Central memory CD4-positive, alpha-beta T cell (primary cell): ENCODE measurements at places on chromosomes 7 and 10.

- DNase-seq = peak; percentile 80
These were observed 21.6 kb upstream of the LIMK1 start for GRCh38 chr7:74061840-74062539.

- no peak for DNase-seq
These were observed 181.2 kb downstream of the EVX1 start for GRCh38 chr7:27423821-27424220.

- no peak for DNase-seq
These were observed 34.8 kb upstream of the SDK1 start for GRCh38 chr7:3266240-3266639.

GRCh38 chr7:12653110-12653509 lies 34.3 kb upstream of the ARL4A start:
- no peak for DNase-seq

DNA sequence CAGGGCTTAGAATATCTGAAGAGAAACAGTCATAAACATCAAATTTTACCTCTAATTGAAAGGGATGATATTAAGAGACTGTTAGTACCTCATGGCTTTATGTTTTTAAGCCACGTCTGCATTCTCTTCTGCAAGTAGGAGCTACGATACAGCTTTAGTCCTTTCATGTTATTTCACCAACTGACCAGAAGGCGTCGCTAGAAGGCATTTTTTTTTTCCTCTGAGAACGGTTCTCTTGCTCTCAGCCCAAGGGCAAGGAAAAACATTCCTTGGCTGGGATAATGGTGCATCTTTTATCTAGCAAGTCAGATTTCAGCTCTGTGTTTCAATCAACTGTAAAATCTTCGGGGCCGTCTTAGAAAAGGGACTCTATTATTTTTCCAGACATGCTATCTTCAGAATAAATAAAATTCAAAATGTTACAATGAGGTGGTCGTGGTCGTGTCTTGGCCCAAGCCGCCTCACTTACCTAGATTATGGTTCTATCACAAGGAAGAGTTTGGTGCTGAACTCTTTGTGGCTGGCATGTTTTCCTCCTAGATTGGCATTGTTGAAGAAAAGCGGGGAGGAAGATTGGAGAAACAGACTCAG lies 41.6 kb upstream of the LYZL2 start:
- DNase-seq = peak; percentile 34

DNA sequence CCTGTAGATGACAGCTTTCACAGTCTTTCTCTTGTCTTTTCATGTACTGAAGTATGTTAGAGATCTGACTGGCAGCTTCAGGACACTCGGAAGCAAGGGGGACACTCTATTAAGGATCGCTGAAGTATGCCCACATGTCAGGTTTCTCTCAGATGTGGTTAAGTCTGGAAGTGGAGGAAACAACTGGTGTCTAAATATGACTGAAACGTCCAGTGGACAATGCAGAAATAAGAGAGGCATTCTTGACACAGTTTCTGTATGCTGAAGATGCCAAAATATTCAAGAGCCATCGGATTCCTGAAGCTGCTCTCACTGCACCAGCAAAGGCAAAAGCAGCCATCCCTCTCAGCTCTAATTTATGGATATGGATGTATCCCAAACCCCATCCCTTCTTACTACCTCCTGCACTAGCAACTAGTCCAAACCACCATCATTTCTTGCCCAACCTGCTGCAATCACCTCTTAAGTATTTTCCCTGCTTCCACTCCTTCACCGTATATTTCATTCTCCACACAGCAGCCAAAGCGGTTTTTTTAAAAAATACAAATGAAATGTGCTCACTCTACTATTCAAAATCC lies 113.4 kb downstream of the REEP3 start:
- no peak for DNase-seq

DNA sequence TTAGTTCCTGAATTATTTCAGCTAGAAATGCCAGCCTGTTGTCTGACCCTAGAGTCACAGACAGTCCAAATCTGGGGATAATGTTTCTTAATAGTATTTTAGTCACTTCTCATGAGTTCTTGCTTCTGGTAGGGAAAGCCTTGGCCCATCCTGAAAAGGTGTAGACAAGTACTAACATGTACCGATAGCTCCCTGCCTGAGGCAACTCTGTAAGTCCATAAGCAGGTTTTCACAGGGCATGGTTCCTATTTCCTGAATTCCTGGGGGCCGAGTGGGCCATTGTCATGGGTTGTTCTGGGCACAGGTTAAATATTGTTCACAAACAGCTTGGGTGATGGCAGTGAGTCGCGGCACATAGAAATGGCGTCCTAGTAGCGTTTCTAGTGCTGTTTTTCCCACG lies 3.1 kb upstream of the ZNF117 start:
- DNase-seq = no peak

- DNase-seq = no peak
These were observed 131.5 kb upstream of the CTBP2 start for GRCh38 chr10:125291836-125292235.

DNA sequence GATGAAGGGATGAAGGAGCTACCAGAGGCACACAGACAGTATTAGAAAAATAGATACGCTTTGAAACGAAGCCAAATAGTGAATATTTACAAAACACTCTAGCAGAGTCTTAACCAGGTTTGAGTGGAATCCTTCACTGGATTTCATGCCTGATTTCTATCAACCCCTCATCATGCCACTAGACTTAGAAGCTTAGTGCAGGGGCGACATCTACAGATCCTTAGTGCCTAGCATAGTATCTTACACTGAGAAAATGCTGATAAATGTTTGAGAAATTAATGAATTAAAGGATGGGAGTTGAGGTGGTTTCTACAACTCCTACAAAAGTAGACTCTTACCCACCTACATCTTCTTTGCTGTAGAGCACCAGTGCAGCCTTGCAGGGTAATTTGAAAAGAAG lies 54.7 kb upstream of the CCNJ start:
- no peak for DNase-seq

DNA sequence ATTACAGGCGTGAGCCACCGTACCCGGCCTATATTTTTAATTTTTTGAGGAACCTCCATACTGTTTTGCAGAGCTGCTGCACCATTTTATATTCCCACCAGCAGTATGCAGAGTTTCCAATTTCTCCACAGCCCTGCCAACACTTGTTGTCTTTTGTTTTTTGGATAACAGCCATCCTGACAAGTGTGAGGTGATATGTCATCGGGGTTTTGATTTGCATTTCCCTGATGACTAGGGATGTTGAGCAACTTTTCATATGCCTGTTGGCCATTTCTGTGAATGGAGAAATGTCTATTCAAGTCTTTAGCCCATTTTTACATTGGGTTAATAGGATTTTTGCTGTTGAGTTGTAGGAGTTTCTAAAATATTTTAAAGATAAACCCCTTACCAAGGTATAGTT lies 22.2 kb downstream of the ENTPD7 start:
- no peak for DNase-seq

- DNase-seq = no peak
These were observed 28.8 kb upstream of the GNAI1 start for GRCh38 chr7:80105701-80106408.

DNA sequence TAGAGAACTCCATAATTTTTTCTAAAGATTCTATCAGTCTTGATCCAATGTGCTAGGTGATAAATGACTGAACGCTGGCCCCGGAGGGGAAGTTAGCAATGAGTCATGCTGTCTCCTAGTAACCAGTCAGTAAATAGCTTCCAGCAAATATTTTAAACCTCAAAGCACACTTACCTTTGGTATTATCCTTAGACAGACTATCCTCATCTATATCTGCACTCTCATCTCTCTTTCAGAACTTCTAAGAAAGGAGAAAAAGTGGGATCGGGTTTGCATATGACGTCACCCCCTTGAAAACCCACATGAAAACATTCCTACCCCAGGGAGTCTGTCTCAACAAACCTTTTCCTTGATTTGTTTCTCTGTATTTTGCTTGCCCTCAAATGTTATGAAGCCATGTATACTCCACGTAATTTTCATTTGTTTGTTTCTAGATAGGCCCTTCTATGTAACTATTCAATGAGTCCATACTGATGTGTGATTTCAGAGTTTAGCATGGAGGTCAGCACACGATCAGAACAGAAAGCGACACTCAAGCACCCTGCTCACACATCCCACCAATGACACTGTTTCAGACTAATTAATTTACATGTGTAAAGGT lies 174.9 kb upstream of the NRP1 start:
- no peak for DNase-seq

- DNase-seq = no peak
These were observed 801.9 kb downstream of the ANKRD7 start for GRCh38 chr7:119026391-119026790.

GRCh38 chr10:73979141-73979808 lies 18.6 kb upstream of the VCL start:
- no peak for DNase-seq

- DNase-seq = no peak
These were observed 90.3 kb downstream of the TMEM168 start for GRCh38 chr7:112699725-112700513.

GRCh38 chr7:74299401-74299800 lies 10.2 kb downstream of the CLIP2 start:
- no peak for DNase-seq

- no peak for DNase-seq
These were observed 461.9 kb downstream of the PTPRN2 start for GRCh38 chr7:158125721-158126120.

DNA sequence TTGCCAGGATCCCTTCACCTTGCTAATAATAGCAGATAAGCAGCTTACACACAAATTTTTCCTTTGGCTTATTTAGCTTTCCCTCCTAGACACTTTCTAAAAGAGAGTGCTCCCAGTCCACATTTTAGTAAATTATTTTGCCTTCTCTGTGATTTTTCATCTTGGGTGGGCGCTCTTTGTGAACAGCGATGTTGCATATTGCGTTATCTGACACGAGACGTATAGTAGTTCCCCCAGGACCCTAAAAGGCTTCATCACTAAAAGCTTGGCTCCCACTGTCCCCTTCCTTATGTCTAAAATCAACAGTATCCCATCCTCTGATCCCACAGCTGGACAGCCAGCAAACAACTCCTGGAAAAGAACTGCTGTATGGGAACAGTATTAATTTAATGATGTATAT lies 232.9 kb downstream of the DYNC1I1 start:
- no peak for DNase-seq

GRCh38 chr7:73308074-73308664 lies 457 bp downstream of the NSUN5 start:
- DNase-seq = no peak

DNA sequence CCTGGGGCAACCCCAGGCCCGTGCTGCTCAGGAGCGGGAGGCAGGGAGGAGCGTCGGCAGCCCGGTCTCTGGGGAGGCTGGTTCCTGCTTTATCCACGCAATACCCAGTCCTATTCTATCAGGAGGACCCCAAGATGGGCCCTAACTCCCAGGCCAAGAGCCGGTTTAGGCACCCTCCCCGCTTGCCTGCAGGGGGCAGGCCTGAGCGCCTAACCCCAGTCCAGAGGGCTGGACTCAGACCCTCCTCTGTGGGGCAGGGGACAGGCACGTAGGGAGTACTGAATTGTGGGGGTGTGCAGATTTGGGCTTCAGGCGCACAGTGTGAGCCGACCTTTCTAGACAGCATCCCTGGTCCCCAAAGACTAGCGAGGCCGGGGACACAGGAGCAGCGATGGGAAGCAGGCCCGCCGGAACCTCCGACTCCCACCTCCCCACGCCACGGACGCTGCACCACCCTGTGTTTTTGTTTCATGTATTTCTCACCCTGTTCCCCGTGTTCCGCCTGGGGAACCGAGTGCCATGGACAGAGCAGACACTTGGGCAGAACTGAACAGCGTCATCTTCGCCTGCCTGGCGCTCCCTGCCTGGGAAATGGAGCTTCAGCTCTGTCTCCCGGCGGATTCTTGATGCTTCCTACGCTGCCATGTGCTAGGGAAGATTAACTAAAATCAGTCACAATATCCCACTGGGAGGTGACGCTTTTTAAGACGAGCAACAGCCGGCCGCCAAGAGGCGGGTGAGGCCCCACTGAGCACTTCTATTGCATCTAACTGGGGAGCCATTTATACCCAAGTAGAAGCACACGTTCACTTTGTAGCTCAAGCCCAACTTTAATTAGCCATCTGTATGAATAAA lies 5.3 kb downstream of the NUDT1 start:
- DNase-seq = no peak

DNA sequence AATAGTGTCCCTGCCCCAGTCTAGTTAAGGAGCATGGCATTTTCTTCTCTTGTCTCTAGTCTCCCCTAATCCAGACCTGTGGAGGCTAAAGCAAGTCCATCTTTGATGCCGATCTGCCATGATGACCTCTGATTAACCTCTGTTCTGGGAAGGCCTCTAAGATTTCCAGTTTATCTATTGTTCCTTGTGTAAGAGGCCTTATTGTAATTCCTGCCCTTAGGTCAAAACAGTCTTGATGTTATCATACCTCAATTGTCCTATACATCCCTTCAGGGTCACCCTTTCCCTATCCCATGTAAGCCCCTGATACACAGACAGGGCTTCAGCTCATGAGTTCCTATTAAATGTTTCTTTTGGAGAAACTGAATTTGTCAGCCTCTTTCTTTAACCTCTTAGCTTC lies 4.9 kb upstream of the ZMIZ2 start:
- no peak for DNase-seq

DNA sequence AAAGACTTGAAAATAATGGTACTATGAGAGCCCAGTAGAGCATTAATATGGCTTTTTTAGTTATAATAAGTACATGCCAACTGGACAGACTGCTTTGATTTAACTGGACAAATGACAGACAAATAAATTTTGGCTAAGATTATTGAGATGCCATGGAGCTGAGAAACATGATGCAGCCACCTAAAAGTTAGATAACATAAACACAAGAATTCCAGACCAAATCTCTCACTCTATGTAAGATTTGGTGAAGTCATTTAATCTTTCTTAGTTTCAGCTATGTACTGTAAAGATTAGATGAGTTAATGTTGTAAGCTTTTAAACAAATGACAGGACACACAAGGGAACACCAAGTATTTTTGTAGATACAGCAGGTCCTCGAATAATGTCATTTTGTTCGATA lies 118.2 kb downstream of the CACNA2D1 start:
- DNase-seq = no peak

DNA sequence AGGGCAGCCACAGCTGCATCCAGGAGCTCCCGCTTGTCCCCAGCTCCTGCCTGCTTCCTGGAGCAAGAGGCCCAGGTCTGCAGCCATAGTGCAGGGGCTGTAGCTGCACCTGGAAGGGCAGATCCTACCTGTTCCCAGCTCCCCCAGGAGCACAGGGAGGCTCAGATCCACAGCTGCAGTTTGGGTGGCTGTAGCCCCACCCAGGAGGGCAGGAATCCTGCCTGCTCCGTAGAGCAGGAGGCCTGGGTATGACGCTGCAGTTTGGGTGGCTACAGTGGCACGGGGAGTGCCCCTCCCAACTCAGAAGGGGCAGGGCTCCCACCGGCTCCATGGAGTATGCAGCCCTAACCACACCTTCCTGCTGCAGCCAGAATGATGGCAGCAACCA lies 26.7 kb upstream of the CDCA7L start:
- no peak for DNase-seq

GRCh38 chr10:69345890-69346474 lies 67.7 kb downstream of the HK1 start:
- no peak for DNase-seq

- DNase-seq = no peak
These were observed 253.9 kb downstream of the PPP1R3A start for GRCh38 chr7:113664867-113665266.

- DNase-seq = no peak
These were observed 192.5 kb upstream of the PRSS1 start for GRCh38 chr7:142556740-142557139.

- DNase-seq = no peak
These were observed 14.8 kb upstream of the PRR15 start for GRCh38 chr7:29548823-29549222.
